ENCODE measurements at places on chromosomes 11 and 22. TPM values are rescaled to one million over a fixed set of nuclear protein-coding genes. Genes with fewer than 3 reads are reported as not detected.

The MUC15 gene
- total RNA-seq: not detected

DNA sequence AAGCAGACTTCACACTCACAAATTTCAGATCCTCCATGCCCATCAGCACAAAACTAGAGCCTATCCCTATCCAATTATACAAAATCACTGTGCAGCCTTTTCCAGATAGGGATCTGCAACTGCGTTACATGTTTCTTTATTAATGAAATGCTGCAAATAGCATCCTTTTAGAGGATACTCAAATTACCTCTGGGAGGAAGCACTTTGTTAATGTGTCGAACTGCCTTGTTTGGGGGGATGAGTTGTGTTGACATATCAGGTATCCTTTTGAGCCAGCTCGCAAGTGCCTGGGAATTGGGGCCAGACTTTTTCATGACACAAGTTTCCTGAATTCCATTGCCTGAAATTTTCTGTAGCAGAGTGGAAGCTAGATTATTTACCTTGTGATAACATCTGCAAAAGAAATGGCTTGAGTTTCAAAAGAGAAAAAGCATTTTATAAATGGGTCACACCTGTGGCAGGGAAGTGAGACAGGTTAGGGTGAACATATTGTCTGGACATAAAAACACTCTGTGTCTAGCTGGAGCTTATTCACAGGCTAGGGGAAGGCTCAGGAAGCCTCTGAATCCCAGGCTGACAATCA, 299.1 kb upstream of the MTNR1B start:
- DNase-seq: no peak

DNA sequence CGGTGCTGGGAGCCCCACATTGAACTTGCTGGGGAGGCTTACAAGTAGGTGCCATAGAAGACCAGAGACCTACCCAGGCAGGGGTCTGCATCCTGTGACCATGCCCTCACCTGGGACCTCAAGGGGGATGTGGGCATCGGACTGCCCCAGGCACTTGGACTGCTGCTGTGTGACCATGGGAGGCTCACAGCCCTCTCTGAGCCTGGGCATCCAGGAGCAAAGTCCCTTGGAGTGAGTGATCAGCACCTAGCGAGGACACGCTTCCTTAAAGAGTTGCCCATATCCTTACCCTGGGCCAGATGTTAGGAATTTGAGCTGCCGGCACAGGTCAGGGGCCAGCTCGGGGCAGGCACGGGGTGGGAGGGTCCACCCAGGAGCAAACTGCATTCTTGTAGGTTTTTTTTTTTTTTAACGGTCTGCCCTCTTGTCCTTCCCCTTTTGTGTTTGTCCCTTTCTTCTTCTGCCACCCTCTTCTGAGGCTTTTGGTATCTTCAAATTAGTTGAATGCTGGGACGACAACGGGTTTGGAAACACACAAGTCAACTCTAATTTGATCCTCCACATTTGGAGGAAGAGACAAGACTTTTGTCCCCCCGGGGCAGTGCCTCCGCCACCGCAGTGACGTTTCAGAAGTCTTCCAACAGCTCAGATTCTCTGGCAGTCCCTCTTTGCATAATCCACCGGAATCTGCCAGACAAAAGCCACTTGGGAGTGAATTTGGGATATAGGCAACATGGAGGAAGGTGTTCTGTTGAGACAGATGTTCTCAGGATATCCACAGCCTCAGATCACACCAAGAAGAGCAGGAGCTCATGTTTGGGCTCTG, 46.1 kb upstream of the LINC01488 start:
- DNase-seq: no peak

- no peak for DNase-seq
Observed at GRCh38 chr22:28742562-28742962, 723 bp downstream of the HSCB start.

The CXCR5 gene
- total RNA-seq: not detected

The KCNC1 gene
- total RNA-seq: 0.37 TPM

The OR4D6 gene
- not detected for total RNA-seq

DNA sequence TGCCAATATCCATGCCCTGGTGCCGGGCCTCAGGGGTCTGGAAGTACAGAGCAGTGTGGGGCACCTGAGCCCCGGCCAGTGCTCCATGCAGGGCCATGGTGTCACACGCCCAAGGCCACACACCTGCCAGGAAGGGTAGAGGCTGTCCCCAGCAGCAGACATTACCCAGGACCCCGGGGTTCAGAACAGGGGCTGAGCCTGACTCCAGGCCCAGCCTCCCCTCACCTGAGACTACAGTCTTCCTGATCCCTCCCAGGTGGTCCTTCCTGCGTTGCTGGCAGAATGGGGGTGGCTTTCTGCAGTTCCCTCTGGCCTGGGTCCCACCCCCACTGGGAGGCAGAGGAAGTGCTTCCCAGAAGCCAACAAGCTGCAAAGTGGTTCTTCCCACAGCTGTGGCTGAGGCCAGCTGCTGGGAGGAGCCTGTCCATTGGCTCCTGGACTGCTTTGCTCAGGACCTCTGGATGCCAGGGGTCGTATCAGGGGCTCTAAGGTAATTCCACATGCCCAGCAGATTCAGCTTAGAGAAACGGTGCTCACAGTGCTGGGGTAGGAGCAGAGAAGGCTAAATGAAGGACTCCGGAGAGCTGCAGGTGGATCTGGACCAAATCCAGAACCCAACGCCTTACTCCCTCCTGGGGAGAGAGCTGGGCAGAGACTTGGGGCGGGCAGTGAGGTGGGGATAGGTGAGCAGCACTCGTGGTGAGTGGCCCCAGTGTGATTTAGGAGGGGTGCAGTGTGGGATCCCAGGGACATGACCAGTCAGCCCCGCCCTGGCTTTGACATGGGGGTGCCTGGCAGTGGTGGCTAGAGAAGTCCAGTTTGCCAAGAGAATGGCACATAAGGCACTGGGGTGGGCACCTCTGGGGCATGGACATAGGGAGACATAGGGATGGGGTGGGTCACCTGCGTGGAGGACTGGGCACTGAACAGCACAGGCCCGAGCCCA, 12.6 kb downstream of the TCIRG1 start:
- no peak for DNase-seq

The TMPRSS5 gene
- not detected for total RNA-seq

The OR51M1 gene
- total RNA-seq: not detected

DNA sequence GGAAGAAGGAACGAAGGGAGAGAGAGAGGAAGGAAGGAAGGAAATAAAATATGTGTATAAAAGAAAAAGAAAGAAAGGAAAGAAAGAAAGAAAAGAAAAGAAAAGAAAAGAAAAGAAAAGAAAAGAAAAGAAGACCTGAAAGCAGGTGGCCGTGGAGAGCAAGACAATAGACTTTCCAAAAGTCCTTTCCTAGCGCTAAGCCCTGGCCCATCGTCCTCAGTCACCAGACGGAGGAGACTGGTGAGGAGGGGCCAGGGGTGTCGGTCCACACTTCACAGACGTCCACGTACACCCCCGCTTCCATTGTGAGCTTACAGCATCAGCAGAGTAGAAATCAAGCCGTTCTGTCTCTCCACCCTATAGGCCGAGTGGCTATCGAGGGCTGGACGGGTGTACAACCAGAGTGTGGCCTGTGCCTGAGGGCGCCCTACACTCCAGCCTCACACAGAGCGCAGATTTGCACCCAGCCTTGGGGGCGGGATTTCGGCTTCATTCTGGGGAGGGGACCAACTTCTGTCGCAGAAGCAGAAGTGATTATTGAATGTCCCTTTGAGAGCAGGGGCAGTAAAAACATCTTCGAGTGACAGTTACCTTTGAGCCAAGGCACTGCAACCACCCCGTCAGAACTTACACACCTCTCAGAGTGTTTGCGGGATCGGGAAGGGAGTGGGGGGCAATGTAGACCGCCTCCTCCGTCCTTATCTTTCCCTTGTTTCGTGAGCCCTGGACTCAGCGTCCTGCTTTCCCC, 2.0 kb upstream of the BSX start:
- DNase-seq: no peak

GRCh38 chr11:80346353-80347059, 905.7 kb upstream of the TENM4 start:
- no peak for DNase-seq

DNA sequence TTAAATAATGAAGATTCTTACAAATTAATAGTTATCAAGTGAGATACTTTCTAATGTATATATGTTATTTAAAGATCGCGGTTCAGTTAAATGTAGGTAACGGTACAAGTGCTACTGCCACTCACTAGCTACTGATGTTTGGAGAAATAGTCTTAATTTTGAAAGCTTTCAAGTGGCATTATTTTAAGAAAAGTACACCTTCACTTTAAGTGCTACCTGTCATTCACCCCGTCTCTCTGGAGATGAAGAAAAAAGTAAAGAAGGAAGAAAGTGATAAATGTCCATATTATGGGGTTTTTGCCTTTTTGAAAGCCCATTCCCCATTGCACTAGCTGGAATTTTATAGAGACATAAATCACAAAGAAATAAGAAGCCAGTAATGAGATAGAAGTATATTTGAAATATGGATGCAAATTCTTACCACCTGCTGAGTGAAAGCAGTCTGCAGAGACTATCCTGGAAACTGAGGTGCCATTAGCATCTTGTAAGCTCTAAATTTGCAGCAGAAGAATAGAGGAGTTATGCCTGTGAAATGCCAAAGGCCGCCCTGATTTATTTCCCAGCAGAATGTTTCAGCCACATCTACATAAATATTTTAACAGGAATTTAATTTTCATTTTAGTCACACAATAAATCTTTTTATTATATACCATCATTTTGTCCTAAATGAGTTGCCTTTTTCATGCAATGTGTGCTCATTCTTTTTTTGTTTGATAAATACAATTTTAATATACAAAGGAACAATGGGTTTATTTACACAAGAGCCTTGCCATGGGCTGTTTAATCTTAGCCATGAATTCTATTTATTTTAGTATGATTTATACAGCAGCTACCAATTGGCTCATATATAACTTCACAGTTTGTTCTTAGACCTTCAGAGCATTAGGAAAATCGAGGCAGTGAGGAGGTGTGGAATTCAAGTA, 489.9 kb upstream of the RAG2 start:
- no peak for DNase-seq

DNA sequence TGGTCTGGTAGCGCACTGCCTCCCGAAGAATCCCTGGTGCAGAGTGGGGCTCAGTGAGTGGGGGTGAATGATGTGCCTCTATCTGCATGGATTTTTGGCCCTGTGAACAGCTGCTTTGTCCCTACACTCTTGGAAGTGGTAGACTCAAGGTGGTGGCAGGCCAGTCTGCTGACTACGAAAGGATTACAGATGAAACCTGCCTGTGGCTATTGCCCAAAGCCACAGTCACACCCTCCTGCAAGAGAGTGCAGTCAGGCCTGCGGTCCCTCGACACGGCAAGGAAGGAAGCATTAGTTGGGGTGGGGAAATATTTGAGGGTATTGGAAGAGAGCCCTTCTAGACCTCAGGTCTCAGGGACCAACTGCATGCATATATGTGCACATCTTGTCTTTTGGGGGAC, 63.7 kb downstream of the DSCAML1 start:
- no peak for DNase-seq

The PRG2 gene
- total RNA-seq: not detected

DNA sequence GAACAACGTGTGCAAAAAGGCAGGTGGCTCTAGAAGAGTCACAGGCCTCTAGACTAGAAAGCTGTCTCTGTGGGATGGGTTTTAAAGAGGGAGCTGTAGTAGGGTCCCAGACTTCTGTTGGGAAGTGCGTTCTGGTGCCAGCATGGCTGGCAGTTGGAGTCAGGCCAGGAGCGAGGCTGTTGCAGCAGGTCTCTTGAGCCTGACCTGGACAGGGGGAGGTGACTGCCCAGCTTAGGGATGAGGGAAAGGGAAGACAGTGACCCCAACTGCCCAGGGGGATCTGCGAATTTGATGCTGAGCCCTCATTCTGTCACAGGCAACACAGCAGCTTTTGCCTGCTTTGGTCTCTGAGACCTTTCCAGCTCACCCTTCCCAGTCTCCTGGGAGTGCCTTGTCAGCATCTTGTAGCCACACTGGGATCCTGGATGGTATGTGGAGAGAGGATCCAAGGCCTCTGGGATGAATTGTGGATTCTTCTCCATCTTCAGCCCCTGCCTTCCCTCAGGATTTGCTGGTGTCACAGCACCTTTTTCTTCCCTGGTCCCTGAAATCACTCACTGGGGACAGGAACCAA, 3.4 kb downstream of the TSKU start:
- DNase-seq: no peak

- no peak for DNase-seq
Observed at GRCh38 chr11:15038963-15039362, 34.4 kb upstream of the CALCB start.

- DNase-seq: peak; percentile 38
Observed at GRCh38 chr11:79493555-79494171, 52.8 kb upstream of the TENM4 start.

The SLC22A12 gene
- total RNA-seq: not detected

GRCh38 chr11:122097419-122098001, 18.5 kb downstream of the BLID start:
- no peak for DNase-seq

GRCh38 chr11:130301002-130301401, 13.7 kb downstream of the ZBTB44 start:
- no peak for DNase-seq

DNA sequence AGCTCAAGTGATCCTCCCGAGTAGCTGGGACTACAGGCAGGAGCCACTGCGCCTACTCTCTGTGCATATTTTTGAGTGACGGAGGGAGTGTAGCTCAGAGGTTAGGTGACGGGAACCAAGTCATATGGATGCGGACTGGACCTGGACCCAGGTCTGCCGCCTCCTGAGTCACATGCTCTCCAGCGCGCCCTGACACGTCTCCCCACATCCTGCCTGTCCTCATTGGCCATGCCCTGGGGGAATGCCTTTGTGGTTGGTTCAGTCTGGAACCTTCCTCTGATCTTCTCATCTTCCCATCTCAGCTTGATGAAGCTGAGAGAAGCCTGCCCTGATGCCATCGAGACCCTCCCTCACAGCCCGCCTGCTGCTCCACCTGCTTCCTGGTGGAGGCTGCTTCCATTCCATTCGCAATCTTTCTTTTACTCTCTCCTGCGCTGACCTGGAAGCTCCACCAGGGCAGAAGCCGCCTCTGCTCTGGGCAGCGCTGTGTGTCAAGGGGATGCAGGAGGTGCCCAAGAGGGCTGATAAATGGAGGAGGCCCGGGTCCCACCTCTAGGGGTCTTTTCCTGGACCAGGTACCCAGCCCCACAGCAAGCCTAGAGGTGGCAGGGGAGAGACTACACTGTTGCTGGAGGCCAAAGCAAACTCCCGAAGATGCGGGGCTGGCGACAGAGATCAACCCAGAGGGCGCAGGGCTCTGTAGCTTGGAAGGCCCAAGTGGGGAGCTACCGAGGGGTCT, 13.9 kb upstream of the BAIAP2L2 start:
- DNase-seq: no peak
